ENCODE measurements at places on chromosomes 2 and 18.

GRCh38 chr2:37705191-37705590 lies 33.7 kb upstream of the CDC42EP3 start:
- DNase-seq: no peak

- DNase-seq: no peak
Observed at GRCh38 chr2:173819852-173820251, 145.3 kb downstream of the SP3 start.

GRCh38 chr2:227813562-227814353 lies at the start of gene CCL20:
Gene CCL20, plus strand, starts transcription at chr2:227813842. Its CDS starts 70 bp downstream, at chr2:227813912.
- DNase-seq: no peak

DNA sequence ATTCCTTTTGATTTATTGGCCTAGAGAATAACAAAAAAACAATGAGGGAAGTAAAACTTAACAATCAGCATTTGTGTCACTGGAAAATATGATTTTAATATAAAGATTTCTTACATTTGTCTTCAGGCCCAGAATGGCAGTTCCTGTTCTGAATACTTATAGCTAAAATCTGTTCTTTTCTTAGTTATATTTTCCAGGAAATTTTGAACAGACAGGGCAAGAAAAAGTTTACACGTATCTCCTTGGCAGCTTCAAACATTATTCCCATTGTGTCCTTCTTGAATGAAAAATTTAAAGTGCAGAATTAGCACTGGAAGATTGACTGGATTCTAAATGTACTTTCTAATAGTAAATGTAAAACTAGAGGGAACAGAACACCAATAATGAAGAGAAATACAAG lies 1454.0 kb upstream of the PIK3C3 start:
- no peak for DNase-seq

DNA sequence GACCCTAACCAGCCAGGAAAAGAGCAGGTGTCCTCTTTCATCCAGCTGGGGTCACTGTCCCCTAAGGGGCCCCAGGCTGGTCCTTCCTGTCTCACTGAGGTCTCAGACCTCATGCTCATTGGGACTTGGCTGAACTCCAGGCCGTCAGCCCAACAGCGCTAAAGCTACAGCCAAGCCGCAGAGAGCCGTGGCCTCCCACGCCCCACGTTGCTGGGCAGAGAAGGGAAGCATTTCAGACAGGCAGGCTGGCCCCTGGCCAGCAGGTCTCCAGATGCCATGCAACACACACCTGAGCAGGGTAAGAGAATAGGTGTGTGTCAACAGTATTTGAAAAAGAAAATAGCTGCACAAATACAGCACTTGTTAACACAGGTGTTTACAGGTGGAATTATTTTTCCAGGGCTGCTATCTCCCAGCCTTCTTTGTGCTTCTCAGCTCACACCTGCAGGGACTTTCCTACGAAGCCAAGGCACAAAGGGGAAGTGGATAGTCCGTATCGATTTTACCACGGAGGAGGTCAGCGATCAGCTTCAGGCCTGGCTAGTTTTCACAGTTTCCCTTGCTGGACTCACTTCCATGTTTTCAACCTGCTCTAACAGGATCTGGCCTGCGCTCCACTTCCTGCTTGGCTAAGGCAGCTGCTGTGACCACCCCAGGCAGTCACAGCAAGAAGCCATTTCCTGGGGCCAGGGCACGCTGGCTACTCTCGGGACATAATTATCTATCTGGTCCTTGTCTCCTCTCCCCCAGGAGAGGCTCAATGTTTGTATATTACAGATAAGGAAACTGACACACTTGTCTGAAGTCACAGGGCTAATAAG lies 156.1 kb upstream of the ID2 start:
- no peak for DNase-seq

- DNase-seq: no peak
Observed at GRCh38 chr18:135045-135444, 23.3 kb upstream of the USP14 start.

Data from cortex of kidney (tissue), 1 donor.